ENCODE measurements at places on chromosomes 7 and 10.

- DNase-seq = no peak
These were observed 313.5 kb downstream of the WDR37 start for GRCh38 chr10:1369665-1370064.

DNA sequence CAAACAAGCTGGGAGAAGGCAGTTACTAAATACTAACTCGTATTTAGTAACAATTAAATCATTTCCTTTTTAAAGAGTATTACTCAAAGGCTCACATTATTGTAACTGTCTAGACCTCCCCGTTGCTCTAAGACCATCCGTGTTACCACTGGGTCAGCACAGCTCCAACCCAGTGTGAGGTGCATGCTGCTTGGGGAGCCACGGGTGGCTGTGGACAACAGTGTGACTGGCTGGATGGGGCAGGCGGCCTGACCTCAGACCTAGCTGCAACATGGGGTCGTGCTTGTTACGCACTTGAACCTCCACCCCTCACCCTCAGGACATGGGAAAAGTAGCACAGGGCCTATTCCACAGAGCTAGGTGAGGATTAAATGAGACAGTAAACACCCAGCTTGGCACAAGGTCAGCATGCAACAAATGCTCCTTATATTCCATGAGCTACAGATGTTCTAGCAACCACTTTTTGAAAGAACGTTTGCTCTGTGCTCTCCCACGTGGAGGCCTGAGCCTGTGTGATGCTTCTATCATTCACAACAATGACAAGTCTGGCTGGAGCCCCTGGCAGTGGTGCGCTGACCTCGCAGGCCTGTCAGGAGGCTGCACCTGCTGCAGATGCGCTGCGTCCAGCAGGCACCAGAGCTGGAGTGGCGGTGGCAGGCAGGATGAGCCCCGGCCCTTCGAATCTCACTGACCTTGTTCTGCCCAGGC is 135.7 kb downstream of the PKD1L1 start:
- no peak for DNase-seq

- DNase-seq = no peak
These were observed 302.2 kb downstream of the CCDC3 start for GRCh38 chr10:12699258-12699700.

- no peak for DNase-seq
These were observed 1.2 kb downstream of the LGI1 start for GRCh38 chr10:93758891-93759410.

- no peak for DNase-seq
These were observed 991 bp upstream of the FAM204A start for GRCh38 chr10:118343115-118343514.

DNA sequence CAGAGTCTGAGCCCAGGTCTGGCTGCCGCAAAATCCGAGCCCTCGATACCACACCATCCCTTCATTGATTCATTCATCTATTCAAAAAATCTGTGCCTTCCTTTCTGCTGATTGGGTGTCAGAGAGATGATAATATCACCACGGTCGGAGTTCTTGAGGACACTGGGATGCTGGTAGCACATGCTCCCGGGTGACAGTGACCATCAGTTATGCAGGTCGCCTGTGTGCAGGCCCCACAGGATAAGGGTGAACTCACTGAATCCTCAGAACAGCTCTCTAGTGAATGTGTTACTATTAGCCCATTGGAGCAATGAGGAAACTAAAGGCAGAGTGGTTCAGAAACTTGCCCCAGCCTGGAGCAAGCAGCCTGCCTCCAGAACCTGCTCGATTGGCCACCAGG is 145.1 kb downstream of the SLIT1 start:
- no peak for DNase-seq

GRCh38 chr10:133461841-133462240 is 8.1 kb downstream of the SCART1 start:
- DNase-seq = no peak

DNA sequence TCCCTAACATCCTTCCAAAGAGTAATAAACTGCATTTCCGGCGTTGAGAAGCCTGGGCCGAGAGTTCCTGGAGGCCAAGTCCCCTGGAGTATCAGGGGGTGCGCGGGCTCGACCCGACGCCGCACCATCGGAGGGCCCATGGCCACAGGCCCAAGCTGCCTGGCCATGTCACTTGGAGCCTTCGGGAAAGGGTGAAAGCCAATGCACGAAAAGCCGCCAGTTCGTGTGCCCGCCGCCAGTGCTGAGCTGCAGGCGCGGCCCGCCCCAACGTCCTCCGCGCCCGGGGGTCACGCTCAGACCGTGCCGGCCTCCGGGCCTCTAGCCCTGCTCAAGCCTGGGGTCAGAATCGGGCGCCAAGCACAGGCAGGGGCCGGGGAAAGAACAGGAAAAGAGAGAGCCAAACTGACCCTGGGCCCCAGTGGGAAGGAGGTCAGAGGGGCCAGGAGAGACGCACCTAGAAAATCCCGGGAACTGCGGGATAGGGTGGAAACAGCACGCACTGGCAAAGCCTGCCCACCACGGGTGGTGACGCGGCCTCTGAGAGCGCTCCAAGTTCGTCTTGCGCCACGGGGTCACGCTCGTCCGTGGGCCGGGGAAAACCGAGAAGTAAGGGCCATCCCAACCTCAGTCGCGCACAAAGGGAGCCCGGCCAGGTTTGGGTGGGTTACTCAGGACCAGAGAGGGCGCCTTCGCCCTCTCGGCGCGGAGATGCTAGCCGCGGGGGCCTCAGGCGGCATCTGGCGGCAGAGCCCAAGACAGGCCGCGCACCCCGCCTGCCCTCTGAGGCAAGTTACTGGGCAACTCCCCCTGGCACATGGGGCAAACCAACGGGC is 4.2 kb upstream of the EBF3 start:
- no peak for DNase-seq

GRCh38 chr7:47663213-47663612 is 81.3 kb upstream of the TNS3 start:
- DNase-seq = no peak

GRCh38 chr10:97888641-97889262 is 39.1 kb downstream of the GOLGA7B start:
- no peak for DNase-seq

GRCh38 chr10:132249824-132250375 is 57.9 kb downstream of the STK32C start:
- DNase-seq = no peak

DNA sequence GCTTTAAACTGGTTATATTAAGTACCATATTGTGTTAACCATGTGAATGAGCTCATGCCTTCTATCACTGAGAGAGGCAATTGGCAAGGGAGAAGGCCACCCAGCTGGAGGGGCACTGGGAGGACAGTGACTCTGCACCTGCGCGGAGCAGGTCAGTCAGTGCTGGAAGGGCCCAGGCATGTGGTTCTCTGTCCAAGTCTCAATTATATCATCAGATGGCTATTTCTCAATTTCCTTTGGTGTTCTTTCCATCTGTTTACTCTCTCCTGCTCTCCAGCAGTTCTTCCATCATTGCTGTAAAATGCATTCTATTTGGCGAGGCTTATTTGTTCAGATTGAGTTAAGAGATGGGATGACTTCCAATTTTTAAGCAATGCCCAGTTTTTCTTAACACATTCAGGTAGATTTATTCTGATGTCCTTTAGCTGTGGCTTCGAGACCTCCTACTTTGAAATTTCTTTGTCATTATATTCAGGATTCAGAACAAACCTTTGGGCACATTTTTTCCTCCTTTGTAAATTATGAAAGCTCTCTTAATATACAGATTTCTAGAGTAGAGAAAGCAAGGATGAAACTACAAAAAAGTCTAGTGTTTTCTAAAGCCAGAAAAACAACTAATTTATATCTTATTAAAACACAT is 159.3 kb downstream of the BMPER start:
- DNase-seq = no peak

GRCh38 chr10:32332299-32332750 is 14.6 kb downstream of the EPC1 start:
- peak; percentile 62 for DNase-seq

DNA sequence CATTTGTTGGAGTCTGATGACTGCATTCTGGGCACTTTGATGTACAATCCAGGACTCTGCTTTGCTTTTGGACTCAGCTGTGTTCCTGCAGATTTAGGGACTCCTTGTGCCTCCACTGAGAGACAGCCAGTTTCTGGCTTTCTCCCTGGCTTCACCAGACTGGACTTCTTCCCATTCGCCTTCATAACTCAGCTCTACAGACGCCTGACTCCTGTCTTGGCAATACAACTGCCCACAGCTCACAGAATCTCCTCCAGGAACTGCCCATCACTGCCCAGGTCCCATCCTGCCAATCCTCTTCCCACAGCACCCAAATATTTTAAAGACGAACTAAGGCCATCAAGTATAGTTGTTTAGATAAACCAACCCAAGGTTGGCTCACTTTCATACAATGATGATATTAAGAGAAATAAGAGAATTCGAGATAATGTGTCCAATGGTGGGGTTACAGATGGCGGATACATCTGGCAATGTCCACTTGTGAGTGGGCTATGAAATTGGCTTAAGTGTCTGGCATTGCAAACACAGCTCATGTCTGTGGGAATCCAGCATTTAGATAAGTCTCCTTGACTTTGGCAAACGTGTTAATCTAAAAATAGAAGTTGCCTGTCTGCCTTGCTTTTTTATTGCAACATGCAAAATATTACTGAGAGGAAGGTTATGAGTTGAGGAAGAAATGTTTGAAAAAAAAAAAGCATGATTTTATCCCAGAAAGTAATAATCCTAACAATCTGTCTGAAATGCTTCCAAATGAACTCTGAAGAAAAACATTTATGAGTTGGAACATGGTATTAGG is 95.1 kb downstream of the ITGA8 start:
- DNase-seq = no peak

- no peak for DNase-seq
These were observed 80.8 kb downstream of the OSBPL3 start for GRCh38 chr7:24899161-24899560.

DNA sequence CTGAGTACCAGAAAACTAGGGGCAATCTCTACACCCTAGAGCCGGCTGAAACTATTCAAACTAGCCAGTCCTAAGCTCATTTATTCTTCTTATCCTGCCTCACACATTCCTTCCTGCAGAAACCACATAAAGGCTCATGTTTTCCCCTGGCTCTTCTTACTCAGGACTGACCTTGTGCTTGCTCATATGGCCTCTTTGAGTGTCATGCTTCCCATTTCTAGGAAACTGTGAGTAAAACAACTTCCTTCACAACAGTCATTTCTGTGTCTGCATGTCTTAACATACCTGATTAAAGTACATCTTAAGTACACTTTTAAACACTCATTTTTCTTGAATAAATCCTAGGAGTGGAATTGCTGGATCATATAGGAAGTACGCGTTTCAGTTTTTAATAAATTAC is 52.3 kb upstream of the KIAA1217 start:
- DNase-seq = no peak

Measured in stimulated activated CD4-positive, alpha-beta T cell treated with anti-CD3 and anti-CD28 coated beads, Interleukin-1b, Interleukin-23, amount 100 ng/mL, for 4 hours (primary cell).